ENCODE measurements at places on chromosomes 13 and 19.

- DNase-seq, result no peak
Measured at GRCh38 chr19:8212212-8212611, 3.0 kb downstream of the CERS4 start.

DNA sequence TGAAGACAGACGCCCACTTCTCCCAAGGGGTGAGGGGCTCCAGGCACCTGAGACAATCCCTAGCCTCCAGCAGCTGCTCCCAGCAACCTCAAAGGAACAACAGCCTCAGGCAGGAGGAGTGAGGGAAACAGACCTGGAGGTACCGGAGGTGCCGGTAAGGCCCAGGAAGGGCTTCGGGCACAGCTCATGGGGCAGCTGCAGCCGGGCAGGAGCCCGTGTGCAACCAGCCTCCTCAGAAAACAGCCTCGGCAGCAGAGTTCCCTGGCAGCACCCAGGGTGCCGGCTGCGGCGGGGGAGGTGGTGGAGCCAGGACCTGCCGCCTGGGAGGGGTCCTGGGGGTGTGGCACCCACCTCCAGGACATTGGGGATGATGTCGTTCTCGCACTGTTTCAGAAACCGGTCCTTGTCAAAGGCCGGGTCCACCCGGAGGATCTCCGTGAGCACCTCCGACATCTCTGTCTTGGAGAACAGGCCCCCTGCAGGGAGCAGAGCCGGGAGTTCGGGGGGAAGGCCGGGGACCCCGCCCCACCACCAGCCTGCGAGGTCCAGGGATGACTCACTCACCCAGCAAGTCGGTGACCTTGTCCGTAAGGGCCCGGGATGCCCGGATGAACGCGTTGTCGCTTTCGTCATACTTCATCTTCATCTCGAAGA, 6.5 kb upstream of the CTXN1 start:
- DNase-seq, result no peak

- no peak for DNase-seq
Measured at GRCh38 chr19:55809381-55810058, 22.3 kb downstream of the NLRP11 start.

- no peak for DNase-seq
Measured at GRCh38 chr13:35566340-35566739, 89.9 kb upstream of the MAB21L1 start.

GRCh38 chr19:8705742-8706141, 7.1 kb upstream of the ACTL9 start:
- DNase-seq, result no peak

DNA sequence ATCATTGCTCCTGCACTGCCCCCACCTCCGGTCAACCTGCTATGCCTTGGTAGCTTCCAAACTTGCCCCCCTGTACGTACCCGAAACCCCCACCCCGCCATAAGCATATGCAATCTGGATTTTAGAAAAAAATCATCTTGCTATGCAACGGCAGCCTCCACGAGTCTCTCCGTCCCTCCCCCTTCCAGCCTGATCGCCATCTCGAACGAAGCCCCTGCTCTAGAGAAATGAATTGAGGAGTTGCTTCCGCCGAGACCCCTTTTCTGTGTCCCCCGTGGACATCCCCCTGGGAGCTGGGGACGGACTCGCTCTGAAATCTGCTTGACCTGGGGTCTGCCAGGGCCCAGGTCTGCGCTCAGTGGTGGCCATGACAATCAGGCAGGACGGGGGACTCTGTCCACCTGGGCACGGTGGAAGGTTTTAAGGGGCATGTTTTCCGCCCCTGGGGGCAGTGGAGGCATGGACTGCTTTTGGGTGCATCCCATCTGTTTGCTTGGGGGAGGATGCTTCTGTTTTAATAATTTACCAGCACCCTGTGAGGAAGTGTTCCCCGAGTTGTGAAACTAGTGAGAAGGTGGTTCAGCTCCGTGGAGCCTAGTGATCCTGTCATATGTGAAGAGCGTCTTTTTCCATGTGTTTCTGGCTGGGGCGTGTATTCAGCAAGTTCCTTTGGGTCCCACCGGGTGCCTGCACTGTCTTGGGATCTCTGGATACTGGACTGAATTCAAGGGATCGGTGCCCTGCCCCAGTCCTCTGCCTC, 1.0 kb downstream of the KDM4B start:
- DNase-seq, result no peak

GRCh38 chr13:21688056-21688455, 17.2 kb downstream of the FGF9 start:
- no peak for DNase-seq

DNA sequence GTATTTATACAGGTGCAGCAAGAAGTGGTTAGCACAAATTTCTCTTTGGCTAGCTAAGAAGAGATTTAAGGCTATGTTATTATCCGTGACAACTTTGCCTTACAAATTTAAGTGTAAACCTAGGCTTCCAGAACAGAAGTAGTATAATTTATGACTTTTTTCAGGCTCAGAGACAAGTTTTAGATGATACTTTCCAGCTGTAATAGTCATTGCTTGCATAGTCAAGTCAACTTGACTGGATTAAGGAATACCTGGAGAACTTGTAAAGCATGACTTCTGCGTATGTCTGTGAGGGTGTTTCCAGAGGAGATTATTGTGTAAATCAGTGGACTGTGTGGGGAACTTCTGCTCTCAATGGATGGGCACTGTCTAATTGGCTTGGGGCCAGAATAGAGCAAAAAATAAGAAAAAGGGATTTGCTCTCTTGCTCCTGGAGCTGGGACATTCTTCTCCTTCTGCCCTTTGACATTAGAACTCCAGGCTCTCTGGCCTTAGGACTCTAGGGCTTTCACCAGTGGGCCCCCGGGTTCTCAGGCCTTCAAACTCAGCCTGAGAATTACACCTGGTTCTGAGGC, 33.0 kb downstream of the CYSLTR2 start:
- no peak for DNase-seq

- peak; percentile 23 for DNase-seq
Measured at GRCh38 chr19:49422407-49423070, 702 bp downstream of the PTH2 start.

GRCh38 chr19:35086455-35086854, 29.2 kb upstream of the FXYD3 start:
- no peak for DNase-seq

DNA sequence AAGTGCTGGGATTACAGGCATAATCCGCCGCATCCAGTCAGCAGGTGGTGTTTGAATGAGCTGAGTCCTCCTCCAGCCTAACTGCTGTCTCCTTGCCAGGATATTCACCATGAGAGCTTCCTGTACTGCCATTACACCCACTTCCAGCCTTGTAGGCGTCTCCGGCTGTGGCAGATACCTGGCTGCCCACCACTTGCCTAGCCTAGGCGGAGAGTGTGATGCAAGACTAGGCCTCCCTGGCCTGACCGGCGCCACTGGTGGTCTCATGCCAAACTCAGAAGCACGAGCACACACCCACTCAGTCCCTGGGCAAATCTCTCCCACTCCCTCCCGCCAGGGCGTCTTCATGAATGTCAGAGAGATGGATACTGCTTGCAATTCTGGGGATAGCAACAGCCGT, 16.6 kb downstream of the IL12RB1 start:
- no peak for DNase-seq

- DNase-seq, result no peak
Measured at GRCh38 chr13:77918391-77919245, at the start of gene EDNRB. EDNRB (minus strand) TSS chr13:77918831; CDS start chr13:77918573, 258 bp downstream.

GRCh38 chr19:17576758-17577456, 21.5 kb downstream of the COLGALT1 start:
- no peak for DNase-seq

DNA sequence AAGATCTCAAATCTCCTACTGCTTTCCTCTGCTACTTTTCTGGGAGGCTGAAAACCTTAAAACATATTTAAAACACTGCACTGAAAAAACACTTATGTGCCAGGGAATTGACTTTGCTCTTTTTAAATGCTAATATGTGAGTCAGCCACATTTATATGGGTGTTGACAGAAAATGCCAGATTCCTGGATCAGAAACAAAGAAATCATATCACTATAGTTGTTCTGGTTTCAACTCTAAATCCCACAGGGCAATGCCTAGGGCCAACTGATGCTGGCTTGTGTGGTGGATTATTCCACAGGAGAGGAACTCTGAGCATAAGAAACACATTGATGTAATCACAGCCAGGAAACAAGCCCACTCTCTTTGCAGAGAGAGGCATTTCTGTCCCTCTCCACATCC, 1439.0 kb upstream of the SPRY2 start:
- DNase-seq, result no peak

DNA sequence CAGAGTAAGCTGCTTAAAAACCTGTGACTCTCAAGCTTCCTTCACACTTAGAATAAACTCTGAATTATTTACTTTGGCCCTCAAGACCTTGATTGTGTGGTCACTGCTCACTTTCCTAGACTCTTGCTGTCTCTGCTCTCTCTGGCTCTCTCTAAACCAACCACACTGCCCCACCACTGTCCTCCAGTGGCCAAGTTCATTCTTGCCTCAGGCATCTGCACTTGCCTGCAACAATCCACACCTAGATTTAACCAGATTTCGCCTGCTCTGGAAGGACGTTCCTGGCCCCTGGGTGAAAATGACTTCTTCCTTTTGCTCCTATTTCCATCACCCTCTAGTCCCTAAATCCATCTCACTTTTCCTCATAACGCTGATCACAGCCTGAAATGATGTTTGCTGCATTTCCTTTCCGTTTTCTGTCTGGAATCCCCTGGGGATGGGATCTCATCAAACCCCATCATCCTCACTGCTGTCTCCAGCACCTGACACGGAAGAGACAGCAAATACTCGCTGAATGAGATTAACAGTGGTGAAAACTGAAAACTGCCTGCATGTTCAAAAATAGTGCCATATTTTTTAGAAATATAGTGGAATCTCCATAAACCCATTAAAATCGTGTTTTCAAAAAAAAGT, 232.6 kb downstream of the UQCRFS1 start:
- DNase-seq, result no peak

- peak; percentile 46 for DNase-seq
Measured at GRCh38 chr19:46678110-46678732, 17.2 kb upstream of the DACT3 start.

DNA sequence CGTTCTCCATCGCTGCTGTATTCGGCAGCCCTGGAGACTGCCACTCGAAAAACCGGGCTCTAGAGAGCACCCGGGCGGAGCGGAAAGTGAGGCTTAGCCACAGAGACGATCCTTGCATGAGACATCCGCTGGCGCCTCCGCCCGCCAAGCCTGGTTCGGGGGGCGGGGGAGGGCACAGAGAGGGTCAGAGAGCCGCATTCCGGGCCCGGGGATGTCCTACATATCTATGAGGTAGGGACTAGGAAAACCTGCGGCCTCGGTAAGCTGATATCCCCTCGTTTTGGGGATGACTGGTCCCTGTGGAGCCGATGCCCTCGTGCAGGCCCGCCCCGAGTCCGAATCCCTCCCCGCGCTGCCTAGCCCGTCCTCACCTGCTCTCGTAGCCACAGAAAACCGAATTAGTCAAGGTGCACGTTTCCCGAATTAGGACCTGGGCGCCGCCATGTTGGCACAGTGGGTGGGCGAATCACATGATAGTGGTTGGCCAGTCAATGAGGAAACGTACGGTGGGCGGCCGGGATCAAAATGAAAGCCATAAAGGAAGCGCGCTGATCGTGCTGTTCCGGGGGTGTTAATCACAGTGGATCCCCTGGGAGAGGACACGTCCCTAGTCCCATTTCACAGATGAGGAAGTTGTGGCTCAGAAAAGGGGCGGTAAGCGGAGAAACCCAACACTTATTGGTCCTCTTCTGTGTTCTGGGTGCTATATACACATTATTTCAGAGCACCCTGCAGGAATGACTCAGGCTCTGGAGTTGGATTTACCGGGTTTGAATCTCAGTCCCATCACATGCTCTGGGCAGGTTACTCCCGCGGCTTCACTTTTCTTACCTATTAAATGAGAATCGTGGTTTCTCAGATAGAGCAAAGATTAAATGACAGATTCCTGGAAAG, at the start of gene TRMT1:
TSS of gene TRMT1 (minus strand) at position 459 of the 894 bp plus-strand sequence. CDS start at position 118, 341 bp downstream.
- peak; percentile 74 for DNase-seq

Measured in activated naive CD4-positive, alpha-beta T cell (primary cell).